ENCODE measurements at places on chromosomes 2 and 18.

DNA sequence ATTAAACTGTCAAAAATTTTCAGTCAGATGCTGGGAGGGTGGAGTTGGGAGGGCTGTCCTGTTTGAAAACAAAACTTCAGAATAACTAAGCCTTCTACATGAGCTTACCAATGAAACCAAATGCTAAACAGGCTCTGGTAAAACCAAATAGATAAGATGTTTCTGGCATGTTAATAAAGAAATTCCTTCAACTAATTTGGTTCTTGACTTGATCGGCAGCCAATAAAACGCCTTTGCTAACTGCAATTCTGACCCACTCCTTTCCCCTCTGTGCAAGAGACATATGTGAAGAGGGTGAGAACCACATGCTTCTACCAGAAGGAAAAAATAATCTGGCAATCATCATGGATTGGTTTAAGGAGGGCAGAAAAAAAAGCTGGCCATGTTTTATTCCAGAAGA is 20.9 kb downstream of the MAP4K3 start:
- no peak for DNase-seq

- DNase-seq = no peak
These were observed 191.9 kb upstream of the CTAGE1 start for GRCh38 chr18:22609642-22610041.

DNA sequence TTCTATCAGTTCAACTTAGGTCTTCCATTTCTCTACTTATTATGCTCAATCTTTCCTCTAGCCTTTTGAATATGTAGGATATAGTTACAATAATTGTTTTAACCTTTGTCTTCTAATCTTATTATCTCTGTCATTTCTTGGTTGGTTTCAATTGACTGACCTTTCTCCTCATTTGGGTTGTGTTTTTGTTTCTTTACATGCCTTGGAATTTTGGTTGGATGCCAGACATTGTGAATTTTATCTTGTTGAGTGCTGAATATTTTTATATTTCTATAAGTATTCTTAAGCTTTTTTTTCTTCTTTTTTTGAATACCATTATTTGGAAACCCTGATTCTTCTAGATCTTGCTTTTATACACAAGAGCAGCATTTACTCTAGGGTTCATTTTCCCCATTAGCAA is 30.7 kb upstream of the TMEM247 start:
- DNase-seq = no peak

DNA sequence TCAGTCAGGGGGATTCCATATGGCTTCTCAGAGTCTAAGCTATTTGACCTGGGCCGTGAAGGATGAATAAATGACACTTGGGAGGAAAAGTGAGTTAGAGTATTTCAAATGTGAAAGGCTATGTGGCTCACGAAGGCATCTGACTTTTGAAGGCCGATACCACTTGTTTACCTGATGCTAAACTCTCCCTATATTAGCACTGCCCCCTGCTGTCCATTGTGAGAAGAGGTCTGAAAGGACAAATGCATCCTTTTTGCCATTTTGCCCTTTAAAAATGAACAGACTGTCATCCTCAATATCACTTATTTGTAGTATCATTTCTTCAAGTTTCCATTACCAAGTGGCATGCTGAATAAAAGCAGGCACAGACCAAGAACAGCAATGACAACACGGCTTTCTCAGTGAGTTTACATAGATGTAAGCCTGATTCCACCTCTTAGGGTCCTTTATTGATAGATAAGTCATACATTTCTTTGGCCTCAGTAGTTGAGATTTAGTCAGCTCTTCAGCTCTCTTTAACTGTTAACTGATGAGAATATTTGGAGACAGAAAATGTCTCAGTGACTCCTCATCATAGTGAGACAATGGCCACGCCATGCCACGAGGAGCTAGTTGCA is 40.1 kb downstream of the DOCK10 start:
- peak; percentile 84 for DNase-seq

DNA sequence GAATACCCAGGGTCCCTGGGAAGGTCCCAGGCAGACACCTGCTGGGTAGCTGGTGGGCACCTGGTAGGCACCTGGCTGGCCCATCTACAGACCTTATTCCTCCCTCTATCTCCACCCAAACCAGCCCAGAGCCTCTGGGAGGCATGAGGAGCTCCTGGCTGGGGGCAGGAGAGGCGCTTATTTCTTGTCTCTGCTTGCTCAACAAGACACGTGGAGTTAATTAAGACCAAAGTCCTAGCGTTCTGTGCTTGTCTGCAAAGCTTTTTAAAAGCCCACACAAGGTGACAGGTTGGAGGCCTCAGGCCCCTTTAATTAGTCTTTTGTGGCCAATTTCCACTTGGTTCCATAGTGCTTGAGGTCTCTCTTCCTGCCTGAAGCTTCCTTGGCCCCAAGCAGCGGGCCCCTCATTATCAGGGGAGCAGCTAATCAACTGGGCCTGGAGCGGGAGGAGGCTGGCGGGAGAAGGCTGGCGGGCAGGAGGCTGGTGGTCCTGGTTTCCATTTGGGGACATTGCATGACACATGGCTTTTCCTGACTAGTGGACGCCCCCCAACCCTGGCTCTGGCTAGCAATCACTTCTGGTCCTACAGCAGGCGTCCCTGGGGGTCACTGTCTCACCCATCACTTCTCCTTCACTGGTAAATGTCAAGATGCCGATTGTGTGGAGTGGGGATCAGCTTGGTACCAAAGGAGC is 65.4 kb upstream of the HDAC4 start:
- DNase-seq = no peak

DNA sequence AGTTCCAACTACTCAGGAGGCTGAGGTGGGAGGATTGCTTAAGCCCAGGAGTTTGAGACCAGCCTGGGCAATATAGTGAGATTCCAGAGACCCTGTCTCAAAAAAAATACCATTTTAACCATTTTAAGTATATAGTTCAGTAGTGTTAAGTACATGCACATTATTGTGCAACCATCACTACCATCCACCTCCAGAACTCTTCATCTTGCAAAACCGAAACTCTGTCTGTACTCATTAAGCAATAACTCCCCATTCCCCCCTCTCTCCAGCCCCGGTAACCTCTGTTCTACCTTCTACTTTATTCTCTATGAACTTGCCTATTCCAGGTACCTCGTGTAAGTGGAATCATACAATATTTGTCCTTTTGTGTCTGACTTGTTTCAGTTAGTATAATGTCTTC is 86.4 kb downstream of the GFPT1 start:
- DNase-seq = peak; percentile 60

DNA sequence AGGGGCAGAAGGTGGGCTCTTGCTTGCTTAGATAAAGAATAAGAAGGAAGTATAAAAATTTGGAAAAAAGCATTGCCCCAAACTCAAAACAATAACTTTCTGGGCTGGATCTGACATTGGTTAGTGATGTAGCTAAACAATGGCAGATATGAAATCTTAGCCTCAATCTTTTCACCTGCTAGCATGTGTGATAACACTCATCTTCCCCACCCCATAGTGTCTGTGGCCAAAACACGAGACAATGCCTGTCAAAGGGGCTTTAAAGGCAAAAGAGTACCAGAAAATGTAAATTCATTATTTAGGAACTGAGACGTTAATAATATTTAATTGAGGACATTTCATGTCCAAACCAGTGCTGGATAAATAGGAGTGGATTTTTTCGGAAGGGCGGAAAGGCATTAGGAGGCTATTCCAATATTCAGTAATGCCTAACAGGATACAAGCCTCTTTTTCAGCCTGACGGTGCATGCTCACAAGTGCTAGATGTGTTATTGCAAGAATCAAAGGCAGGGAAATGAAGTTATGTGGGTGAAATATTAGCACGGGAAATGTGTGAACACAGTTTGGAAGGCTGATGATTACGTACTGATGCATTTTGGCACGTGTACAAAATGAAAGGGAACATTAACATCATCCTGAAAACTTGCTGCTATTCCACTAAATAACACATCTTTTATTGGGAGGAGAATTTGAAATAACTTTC is 395.7 kb downstream of the GALR1 start:
- no peak for DNase-seq

DNA sequence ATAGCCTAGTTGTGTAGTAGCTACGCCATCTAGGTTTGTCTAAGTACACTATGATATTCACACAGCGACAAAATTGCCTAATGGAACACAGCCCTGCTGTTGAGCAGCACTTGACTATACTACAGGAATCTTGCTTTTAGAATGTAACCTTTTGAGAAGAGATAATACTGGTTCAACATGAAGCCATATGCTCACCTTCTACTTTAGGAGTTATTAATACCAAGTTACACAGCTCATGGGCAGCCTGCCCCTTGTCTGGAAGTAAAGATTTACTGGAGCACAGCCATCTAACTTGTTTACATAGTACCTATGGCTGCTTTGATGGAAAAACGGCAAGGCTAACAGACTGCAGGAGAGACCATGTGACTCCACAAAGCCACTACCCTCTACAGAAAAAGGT is 174.8 kb downstream of the DYM start:
- DNase-seq = no peak

- no peak for DNase-seq
These were observed 17.1 kb upstream of the PLEKHM3 start for GRCh38 chr2:208042450-208042849.

GRCh38 chr18:79645291-79645983 is 34.2 kb upstream of the CTDP1 start:
- peak; percentile 96 for DNase-seq

DNA sequence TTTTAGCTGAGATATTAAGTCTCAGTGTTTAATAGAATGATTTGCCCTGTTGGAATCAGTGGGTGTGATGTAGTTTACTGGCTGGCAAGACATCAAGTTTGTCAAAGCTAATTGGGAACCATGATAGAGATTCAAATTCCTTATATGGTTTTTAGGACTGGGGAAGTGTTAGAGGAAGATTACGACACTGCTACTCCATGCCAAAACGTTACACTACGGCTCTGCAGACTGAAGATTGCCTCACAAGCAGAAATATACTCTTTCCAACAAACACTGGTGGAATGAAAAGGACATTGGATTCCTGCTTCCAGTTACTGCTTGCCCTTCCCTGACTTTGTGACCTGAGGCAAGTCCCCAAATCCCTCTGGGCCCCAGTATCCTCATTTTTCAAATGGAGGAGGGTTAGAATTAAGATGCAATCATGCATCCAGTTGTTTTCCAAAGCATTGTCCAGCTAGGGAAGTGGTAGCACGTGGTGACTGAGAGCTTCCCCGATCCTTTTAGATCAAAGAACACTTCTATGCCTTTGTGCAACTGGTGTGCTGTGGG is 147.6 kb downstream of the CDC42EP3 start:
- DNase-seq = peak; percentile 83

DNA sequence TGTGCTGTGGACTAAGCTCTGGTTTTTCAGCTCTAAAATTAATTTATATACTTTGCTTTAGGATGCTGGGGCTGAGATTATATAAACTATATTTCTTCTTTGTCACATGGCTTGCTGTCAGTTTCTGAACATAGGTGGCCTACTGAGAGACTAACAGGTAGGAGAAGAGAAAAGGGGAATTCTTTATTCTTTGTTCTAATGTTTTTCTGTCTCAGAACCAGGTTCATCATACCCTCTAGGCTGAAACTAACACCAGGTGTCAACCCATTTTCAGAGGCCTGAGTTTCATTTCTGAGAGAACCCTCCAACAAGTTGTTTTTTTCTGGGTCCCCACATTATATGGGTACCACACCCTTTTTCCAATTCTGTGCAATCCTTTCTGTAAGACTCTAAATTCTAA is 843.6 kb downstream of the TRIB2 start:
- no peak for DNase-seq

All from NB4 (cell line).